ENCODE measurements at places on chromosomes 6 and 20. TPM values are rescaled to one million over a fixed set of nuclear protein-coding genes. Genes with fewer than 3 reads are reported as not detected.
A peak's percentile ranks its signal among the peaks of the same experiment; 100 is the strongest.

- DNase-seq: no peak
Observed at GRCh38 chr6:2543321-2543720, 207.4 kb downstream of the MYLK4 start.

DNA sequence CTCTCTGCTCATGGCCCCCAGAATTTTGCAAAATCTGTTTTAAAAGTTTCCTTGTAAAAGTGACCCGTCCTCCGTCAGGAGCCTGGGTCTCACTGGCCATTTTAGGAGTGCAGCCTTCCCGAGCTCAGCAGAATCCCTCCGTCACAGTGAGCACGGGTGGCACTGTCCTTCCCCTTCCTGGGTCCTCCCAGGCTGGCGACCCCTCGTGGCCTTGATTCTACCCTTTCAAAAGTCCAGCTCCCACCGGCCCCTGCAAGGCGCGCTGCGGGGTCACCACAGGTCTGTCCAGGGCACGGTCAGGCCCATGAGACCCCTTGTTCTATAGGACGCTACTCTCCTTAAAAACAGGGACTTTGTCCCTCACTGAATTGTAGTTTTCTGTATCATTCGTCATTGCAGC, 112.7 kb downstream of the PSMB1 start:
- DNase-seq: no peak

GRCh38 chr6:130575971-130576370, 210.2 kb downstream of the TMEM200A start:
- no peak for DNase-seq

DNA sequence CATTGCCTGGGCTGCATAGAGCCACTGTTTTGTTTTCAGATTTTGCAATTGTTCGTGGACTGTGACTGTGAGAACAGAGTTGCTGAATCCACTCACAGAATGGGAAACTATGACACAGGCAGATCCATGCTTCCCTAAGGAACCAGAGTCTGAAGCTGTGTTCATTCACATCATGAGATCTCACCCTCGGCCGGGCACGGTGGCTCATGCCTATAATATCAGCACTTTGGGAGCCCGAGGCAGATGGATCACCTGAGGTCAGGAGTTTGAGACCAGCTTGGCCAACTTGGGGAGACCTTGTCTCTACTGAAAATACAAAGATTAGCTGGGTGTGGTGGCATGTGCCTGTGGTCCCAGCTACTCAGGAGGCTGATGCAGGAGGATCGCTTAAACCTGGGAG, 139.2 kb upstream of the SALL4 start:
- DNase-seq: no peak

- no peak for DNase-seq
Observed at GRCh38 chr6:5998236-5998635, 8.5 kb downstream of the NRN1 start.

- peak; percentile 67 for DNase-seq
Observed at GRCh38 chr6:168908166-168908565, 345.5 kb downstream of the THBS2 start.

DNA sequence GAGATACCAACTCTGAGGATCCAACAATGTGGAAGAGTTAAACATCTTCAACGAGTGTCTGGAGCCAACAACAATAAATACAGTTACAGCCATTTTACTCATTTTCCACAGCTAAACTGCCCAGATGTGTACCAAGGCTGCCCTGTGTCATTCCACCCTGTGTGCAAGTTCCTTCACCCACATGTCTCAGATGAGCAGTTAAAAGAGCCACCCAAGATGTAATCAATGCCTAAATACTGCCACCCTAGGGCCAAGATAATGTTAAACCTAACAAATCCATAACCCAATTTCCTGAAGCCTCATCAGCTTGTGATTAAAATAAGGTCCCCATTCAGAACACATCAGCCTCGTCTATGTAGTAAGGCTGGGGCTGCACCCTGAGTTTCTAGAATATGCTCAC, 59.9 kb downstream of the GMDS start:
- DNase-seq: peak; percentile 21

DNA sequence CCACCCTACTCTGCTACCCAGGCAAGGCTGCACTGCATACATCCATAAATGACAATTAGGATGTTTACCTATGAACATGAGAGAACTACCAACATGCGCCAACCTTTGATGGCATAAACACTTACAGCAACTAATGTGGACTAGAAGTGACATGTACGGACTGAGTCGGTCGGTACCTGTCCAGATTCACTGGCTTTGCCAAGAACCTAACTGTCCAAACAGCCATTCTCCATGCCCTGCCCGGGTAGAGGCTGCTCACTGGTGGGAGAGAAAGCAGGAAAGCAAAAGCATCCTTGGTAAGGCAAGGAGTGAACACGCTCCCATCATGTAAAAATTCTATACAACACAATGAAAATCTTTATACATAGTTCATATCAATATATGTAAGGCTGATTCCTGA, 30.0 kb downstream of the SYNDIG1 start:
- no peak for DNase-seq

DNA sequence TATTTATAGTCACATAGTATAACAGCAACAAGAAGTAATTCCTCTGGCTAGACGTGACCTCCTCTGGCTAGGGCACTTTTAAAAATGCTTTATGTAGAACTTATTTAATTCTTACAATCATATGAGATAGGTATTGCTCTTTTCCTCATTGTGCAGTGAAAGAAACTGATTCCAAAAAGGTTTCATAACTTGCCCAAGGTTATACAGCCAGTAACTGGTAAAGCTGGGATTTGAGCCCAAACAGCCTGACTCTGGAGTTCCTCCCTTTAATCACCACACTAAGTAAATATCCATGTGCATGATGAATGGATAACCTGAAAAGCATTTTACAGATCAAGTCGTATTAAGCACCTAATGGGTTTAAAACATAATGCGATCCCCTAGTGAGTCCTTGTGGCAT, 214.6 kb downstream of the PRL start:
- no peak for DNase-seq

Gene HLA-DOA
- 0.33 TPM for total RNA-seq

Gene PI16
- total RNA-seq: not detected

Measured in mammary epithelial cell (primary cell).